Glutamatergic neuron (in vitro differentiated cells): ENCODE measurements at places on chromosomes 2 and 18. TPM values are rescaled to one million over a fixed set of nuclear protein-coding genes. Genes with fewer than 3 reads are reported as not detected.
A peak's percentile ranks its signal among the peaks of the same experiment; 100 is the strongest.

The ELOA2 gene
- not detected for total RNA-seq

The CNGA3 gene
- 7.6 TPM for total RNA-seq

The FAM237A gene
- not detected for total RNA-seq

The STAT4 gene
- 0.74 TPM for total RNA-seq

The AP1S3 gene
- total RNA-seq: 3.1 TPM

The SLC25A52 gene
- not detected for total RNA-seq

GRCh38 chr2:10184421-10184820 lies 61.9 kb downstream of the RRM2 start:
- H3K4me1 ChIP-seq: peaks cover 4% of the 10 kb centered on the region
- H3K4me3 ChIP-seq: no peak overlapping the region
- DNase-seq: no peak
- peaks cover 2% of the 10 kb centered on the region for H3K27me3 ChIP-seq
- H3K36me3 ChIP-seq: peaks cover 7% of the 10 kb centered on the region

GRCh38 chr2:34738691-34739090 lies 1139.6 kb upstream of the FAM98A start:
- no peaks in the 10 kb centered on the region for H3K36me3 ChIP-seq
- no peak overlapping the region for H3K27ac ChIP-seq
- no peaks in the 10 kb centered on the region for H3K27me3 ChIP-seq
- no peak for DNase-seq
- no peak overlapping the region for H3K4me3 ChIP-seq

DNA sequence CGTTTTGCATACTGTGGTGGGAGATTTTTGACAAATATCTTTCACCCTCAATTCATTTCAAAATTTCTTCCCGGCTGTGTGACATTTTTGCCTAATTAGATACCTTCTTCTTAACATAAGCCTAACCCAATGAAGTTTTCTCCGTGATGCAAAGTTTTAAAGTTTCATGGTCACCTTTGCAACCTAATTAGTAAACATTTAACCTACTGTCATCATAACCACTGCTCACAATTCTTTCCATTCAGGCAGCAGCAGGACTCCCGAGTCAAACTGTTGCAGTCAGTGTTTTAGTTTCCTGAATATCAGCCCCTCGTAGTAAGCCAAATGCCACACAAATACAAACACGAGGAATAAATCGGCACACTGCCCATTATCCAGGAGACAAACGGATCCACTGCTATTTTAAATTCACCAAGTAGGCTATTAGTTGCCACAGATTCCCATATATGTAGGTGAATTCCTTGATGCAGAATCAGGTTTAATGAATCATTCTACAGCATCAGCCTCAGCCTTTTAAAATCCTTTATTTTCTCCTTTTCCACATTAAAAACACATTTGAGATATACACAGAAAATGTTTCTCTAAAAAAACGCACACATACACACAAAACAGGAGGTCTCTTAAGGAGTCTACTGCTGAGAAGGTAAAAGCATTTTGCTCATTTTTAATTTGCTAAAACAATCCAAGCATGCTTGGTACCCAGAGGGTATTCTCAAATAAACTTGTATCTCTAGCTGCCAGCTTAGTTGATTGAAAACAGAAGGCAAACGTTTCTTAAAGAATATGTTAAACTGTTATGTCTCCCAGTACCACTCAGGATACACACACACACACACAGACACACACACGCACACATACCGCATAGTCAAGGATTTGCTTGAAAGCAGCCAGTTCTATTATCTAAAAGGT lies 106.5 kb upstream of the KCTD1 start:
- no peak for DNase-seq
- peaks cover 16% of the 10 kb centered on the region for H3K27me3 ChIP-seq
- H3K4me1 ChIP-seq: peaks cover 11% of the 10 kb centered on the region
- peaks cover 3% of the 10 kb centered on the region for H3K36me3 ChIP-seq
- peak overlapping the region; percentile 83 for H3K4me3 ChIP-seq

- peaks cover 5% of the 10 kb centered on the region for H3K27me3 ChIP-seq
- no peak overlapping the region for H3K27ac ChIP-seq
- H3K4me1 ChIP-seq: peaks cover 15% of the 10 kb centered on the region
- peaks cover 7% of the 10 kb centered on the region for H3K36me3 ChIP-seq
- H3K4me3 ChIP-seq: no peak overlapping the region
Measured at GRCh38 chr2:120528051-120528692, 182.2 kb downstream of the INHBB start.

GRCh38 chr18:48838921-48839818 lies 111.6 kb downstream of the SMAD7 start:
- H3K27ac ChIP-seq: peak overlapping the region; percentile 31
- peaks cover 22% of the 10 kb centered on the region for H3K4me1 ChIP-seq
- no peak for DNase-seq
- peak overlapping the region; percentile 6 for H3K4me3 ChIP-seq
- peaks cover 9% of the 10 kb centered on the region for H3K27me3 ChIP-seq
